ENCODE measurements at places on chromosomes 4 and X.

DNA sequence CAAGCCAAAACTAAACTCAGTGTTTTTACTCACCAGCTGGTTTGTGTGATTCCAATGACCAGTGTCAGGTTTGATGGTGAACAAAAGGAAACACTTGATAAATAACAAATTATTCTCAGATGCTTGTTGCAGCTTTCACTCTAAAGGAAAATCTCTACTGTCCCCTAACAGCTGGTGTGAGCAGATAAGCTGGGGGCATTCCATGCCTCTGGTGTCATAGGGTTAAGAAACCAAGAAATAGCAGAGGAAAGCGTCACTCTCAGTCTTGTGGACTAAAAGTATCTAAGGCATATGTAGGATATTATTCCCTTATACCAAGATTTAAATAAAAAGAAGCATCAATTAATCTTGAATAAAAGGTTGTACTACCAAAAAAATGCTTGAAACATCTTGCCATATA, 24.3 kb downstream of the TRPC5 start:
- DNase-seq: no peak

DNA sequence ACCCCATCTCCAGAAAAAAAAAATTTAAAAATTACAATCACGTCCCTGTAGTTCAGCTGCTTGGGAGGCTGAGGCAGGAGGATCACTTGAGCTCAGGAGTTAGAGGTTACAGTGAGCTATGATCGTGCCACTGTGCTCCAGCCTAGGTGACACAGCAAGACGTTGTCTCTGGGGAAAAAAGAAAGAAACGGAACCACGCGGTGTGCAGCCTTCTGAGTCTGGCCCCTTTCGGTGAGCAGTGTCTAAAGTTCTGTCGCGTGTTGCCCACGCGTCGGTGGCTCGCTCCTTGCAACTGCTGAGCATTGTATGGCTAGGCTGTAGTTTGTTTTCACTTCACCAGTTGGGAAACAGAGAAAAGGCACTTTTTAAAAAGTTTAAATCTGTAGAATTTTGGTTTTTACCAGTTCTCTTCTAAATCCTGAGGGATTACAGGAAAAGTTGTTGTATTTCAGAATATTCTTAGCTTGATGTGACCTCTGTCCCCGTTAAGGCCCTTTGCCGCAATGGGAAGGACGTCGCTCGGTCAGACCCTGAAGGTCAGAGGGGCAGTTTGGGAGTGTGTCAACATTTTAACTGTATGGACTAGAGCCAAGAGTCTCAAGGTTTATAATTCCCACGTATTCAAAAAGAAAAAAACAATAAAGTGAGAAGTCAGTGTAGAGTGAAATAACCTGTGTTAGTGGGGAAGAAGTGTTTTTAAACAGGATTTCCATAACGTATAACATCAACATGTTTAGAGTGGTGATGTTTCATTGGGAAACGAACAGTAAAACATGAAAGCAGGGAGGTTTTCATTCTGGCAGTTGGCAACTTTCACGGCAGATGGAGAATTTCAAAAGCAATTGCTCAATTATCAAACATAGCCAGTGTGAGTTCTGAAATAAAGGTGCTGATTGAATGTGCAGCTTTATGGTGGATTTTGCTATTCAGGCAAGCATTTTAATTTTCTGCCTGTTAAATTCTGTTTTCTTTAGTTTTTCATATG, 45.8 kb upstream of the MSANTD1 start:
- DNase-seq: peak; percentile 25

GRCh38 chrX:148298737-148299136, 201.7 kb upstream of the AFF2 start:
- DNase-seq: no peak

- DNase-seq: no peak
Observed at GRCh38 chr4:123616951-123617461, 220.4 kb downstream of the SPRY1 start.

DNA sequence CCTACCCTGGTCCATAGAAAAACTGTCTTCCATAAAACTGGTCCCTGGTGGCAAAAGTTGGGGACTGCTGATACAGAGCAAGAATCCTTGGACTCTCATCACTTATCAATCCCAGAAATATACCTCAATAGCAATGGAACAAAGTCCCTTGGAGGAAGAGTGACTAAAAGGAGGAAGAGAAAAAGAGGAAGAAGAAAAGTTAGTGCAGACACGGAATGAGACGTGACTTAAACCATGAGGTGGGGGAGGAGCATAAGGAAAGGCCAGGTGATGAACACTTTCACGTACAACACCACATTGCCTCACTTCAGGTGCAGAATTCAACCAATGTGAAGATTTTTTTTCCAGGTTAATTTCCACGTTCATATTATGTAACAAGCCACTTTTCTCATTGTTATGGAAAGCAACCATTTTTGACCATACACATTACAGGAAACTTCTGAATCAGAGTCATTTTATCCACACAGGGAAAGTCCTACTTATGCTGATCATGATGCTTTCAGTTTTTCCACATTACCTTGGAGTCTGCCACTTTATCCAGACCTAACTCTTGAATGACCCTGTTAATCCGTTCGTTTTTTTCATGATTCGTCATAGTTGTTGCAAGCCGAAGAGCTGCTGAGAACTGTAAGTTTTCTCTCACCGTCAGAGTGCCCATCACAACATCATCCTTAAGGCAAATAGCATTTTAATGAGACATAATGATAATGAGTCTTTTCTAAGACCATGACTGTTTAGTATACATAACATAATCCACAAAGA, 27.7 kb downstream of the ABCG2 start:
- no peak for DNase-seq

DNA sequence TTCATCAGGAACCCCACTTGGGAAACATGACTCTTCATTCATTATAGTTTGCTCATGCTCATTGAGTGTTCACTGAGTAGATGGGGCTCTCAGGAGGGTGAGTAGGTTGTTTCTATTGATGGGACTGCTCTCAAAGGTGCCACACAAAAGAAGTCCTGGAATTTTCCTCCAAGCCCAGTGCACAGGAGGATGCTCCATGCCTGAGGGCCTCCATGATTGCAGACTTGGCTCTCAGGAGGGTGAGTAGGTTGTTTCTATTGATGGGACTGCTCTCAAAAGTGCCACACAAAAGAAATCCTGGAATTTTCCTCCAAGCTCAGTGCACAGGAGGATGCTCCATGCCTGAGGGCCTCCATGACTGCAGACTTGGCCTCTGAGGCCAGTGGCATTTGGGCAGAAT, 108.5 kb downstream of the ZNF674 start:
- no peak for DNase-seq

Data from stimulated activated CD4-positive, alpha-beta T cell treated with anti-CD3 and anti-CD28 coated beads, Interleukin-12 subunit alpha, Interleukin-12 subunit beta, amount 100 ng/mL, for 4 hours (primary cell).